ENCODE measurements at places on chromosomes 11 and 22.
A peak's percentile ranks its signal among the peaks of the same experiment; 100 is the strongest.

- DNase-seq, result no peak
Measured at GRCh38 chr11:66842501-66842895, 743 bp upstream of the RCE1 start.

DNA sequence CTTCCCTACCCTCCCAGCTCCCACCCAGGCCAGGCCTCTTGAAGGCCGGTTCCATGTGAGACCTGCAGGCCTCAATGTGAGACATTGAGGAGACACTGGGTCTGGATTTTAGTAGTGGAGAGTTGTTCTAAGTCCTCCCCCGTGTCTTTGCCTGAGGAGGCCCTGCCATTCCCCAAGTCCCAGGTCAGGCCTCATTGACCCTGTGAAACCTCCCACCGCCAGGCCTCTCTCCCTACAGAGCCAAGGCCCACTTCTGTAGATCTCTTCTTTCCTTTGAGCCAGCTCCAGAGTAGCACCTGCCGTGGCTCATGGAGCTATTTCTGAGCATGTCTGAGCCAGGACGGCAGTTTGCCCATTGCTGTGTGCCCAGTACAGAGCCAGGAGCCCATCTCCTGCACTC, 1419.6 kb downstream of the TBC1D22A start:
- no peak for DNase-seq

DNA sequence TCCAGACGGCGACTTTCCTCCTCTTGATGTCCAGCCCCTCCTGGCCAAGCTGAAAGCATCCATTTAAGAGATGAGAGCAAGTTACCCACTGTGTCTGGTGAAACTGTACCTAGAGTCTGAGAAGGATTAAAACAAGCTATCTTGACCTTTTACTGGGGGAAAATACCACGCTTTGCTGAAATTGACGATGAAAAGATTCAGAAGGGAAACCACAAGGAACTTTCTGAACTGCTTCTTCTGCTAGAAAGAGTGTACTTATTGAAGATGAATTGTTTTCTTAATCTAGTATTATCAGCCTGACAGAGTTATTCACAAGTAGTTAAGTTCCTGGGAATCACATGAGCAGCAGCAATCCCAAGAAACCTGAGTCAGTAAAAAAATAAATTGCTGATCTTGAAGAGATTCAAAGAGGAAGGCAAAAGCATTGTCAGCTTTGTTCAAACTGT, 13.1 kb upstream of the MS4A6A start:
- no peak for DNase-seq

DNA sequence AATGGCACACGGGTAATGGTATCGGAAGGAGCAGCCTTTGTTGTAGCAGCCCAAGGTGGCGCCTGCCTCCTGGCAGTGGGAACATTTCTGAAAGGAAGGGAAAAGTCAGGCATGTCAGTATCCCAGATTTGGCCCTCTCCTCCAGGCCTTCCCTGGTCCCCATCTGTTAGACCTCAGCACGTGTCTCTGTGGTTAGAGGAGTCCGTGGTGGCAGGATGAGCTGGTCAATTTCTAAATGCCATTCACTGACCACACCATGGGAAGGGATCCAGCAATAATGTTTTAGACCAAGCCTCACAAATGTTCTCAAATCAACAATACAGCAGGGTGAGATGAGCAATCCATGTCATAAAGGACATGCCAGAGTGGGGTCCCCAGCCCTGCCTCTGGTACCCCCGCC, 49.0 kb upstream of the CYP2D6 start:
- peak; percentile 60 for DNase-seq

DNA sequence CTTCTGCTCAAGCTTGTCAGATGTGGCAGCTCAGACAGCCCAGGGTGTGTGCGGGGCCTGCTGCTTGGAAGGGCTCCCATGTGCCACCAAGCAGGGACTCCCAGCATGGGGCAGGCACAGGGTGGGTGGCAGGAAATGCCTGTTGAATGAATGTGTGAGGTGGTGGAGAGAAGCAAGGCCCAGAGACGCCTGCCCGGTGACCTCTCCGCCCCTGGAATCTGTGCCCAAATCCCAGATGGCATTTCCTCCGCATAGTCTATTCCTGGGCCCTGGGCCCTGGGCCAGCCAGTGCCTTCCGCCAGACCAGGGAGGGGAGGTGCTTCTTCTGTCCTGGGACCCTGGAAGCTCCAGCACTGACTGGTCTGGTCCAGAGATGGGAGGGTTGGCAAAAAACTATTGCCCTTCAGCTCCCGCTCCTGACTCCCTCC, 3.7 kb downstream of the CST6 start:
- peak; percentile 53 for DNase-seq

DNA sequence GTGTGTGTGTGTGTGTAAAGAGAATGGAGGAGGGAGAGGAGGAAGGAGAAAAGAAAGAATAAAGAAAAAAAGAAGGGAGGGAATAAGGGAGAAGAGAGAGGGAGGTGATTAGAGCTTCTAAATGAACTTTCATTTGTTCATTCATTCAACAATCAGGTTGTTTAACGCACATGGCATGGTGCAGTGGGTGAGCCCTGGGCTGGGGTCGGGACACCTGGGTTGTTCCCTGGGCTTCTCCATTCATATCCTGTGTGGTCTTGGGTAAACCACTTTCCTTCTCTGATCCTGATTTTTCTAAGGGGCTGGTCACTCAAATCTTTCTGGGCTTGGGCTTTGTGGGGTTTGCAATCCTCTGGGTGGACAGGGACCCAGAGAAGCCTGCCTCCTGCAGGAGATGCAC, 47.9 kb upstream of the CD82 start:
- no peak for DNase-seq

GRCh38 chr11:35784699-35785098, 122.1 kb downstream of the TRIM44 start:
- no peak for DNase-seq

- DNase-seq, result no peak
Measured at GRCh38 chr11:120606211-120607010, 94.9 kb downstream of the GRIK4 start.

DNA sequence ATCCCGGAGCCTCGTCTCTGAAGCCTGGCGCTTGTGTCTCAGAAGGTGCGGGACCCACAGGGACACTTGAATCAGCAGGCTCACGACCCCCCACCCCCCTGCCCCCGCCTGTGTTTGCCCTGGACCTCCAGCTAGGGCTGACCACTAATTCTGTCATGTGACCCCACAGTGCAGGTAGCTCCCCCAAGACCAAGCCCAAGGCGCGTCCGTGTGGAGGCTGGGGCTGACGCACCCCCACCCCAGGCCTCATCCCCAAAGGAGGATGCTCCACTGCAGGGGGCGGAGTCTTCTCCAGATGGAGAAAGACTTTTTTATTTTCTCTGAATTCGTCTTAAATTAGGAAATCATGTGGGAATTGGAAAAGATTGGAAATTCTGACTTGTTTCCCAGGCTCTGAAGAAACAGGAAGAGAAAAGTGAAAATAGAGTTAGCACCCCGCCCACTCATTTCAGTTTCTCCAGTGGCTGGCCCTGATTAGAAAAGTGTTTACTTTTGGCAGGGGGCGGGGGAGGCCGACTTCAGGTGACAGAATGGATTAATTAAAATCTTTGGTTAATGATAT, 1.0 kb upstream of the RELA start:
- DNase-seq, result peak; percentile 65

DNA sequence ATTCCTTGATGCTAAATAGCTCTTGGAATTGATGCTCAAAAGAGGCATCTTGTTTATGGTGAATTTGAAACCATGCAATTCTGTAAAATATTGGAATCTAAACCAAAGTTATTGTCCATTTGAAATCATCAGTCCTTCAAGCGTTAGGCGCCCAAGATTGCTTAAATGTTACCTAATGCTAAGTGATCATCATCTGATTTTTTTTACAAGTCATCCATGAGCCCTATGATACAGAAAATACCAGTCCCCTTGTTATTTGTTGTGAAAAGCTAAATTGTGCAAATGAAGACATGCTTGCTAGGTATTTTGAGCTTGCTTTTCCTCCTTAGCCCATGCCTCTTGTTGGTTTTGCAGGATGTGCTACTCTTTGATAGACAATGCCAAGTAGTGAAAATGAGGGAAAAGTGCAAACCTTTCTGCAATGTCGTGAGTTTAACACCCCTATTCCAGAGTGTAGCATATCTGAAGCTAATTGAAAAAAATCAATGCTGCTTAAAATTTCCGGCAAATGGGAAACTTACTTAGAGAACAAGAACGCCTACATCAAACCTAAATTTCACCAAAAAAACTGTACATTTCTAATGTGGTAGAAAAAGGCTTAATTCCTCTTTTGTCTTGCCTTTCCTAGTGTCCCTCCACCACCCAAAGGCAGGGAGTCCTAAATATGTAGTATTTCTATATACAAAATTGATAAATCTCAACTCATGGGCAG, 1.9 kb downstream of the GRK3 start:
- no peak for DNase-seq

GRCh38 chr11:99534812-99535211, 514.1 kb downstream of the CNTN5 start:
- DNase-seq, result peak; percentile 44

DNA sequence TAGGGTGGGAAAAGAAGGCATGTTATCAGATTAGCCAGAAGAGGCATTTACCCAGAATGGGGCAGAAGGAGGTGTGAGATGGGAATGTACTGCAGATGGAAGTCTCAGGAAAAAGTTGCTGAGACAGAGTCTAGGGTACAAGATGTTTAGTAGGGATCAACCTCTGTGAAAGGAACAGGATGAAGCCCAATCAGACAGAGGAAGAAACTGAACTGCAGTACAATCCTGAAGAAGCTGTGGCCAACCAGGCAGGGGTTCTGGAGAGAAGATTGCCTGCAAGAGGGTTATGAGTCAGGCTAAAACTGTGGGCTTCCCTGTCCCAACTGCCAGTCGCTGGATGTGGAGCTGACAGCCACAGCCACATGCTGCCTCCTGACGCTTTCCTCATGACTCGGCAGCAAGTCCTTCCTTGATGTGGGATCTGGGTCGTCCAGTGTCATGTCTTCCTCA, 64.0 kb downstream of the CWC15 start:
- DNase-seq, result peak; percentile 90

- DNase-seq, result no peak
Measured at GRCh38 chr11:101909087-101909486, 5.7 kb upstream of the CEP126 start.

GRCh38 chr11:2128511-2129307, 10.5 kb downstream of the IGF2 start:
- no peak for DNase-seq

GRCh38 chr11:47948137-47948536, 32.2 kb upstream of the PTPRJ start:
- DNase-seq, result peak; percentile 15

- peak; percentile 28 for DNase-seq
Measured at GRCh38 chr11:91859666-91860065, 365.0 kb upstream of the FAT3 start.

GRCh38 chr11:131470216-131470925, 100.0 kb downstream of the NTM start:
- no peak for DNase-seq

- DNase-seq, result no peak
Measured at GRCh38 chr11:637333-637592, 194 bp downstream of the DRD4 start.

- DNase-seq, result peak; percentile 73
Measured at GRCh38 chr11:9834291-9834690, 170.4 kb downstream of the SWAP70 start.

DNA sequence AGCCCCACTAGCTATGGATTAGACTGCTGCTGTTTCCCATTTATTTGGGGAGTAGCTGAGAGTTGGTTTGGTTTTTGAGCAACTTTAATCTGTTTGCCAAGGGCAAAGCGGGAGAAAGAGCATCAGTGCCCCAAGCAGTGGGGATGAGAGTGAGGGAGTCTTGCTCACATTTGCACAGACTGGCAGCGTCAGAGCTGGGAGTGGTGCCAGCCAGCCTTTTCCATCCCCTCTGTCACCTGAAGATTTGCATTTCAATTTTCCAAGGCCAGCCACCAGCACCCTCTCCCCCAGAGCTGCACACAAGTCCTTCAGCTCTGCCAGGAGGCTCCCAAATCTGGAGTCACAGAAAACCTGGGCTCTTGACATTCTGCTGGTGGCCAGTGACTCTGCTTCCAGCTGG, 21.0 kb upstream of the UVRAG start:
- no peak for DNase-seq

GRCh38 chr11:101880222-101880621, 34.6 kb upstream of the CEP126 start:
- DNase-seq, result peak; percentile 74

GRCh38 chr11:45894555-45895247, 9.2 kb downstream of the MAPK8IP1 start:
- no peak for DNase-seq

DNA sequence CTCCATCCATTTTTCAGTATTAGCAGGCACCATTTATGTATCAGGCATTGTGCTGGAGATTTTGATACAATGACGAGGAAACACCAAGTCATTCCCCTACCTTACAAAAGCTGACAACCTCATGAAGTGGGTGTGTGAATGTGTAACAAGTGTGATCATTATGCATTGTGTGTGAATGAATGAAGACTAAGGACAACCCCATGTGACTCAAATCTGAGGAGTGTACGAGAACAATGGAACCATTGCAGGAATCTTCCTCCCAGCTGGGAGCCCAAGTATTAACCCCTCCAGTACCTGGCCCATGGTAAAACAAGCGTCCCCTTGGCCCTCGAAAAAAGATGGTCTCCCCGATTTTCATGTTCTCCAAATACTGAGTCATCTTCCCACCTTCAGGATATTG, 4.4 kb downstream of the CYB5R2 start:
- no peak for DNase-seq

- DNase-seq, result no peak
Measured at GRCh38 chr11:11459578-11459977, 106.5 kb upstream of the CSNK2A3 start.

DNA sequence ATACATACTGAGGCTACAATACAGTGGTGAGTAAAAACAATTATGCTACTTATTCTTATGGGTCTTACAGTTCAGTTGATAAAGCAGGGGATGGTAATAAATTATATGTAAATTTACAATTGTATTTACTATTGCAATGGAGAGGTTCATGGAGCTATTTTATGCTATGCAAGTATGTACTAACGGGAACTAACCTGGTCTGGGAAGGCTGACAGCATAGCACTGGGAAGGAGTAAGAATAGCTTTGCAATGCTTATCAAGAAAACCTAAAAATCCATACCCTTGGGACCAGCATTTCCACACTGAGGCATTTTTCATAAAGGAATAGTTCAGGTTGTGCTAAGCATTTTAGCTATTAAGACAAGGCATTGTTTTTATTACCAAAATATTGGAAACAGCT, 700.6 kb downstream of the NELL1 start:
- DNase-seq, result no peak

GRCh38 chr22:30249049-30250038, 2.8 kb upstream of the LIF start:
- DNase-seq, result no peak

- no peak for DNase-seq
Measured at GRCh38 chr22:29124777-29125442, 52.1 kb downstream of the KREMEN1 start.

DNA sequence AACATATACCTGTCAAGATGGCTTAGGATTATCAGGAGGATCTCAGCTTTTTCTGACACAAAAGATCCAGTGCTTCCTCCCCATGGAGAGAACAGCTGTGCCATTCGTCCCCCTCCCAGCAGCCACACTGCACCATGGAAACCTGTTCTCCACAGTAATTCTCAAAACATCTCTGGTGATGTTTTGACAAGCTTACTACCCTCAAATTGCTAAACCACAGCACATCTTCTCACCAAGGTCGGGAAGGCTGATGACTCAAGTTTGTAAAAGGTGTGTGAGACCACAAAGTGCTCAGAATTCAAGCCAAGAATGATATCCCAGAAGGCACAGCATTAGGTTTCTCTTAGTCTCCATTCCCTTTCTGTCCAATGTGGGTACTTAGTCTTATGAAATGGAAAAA, 3.9 kb upstream of the RAB38 start:
- DNase-seq, result peak; percentile 74

GRCh38 chr11:126339863-126340434, 15.5 kb upstream of the ST3GAL4 start:
- peak; percentile 49 for DNase-seq

- DNase-seq, result no peak
Measured at GRCh38 chr11:75469785-75470405, 36.9 kb upstream of the KLHL35 start.

GRCh38 chr22:39646398-39647063, 76.0 kb downstream of the CACNA1I start:
- DNase-seq, result no peak

Data from fibroblast of skin of right biceps (primary cell).